ENCODE measurements at places on chromosomes 2 and 18.
A peak's percentile ranks its signal among the peaks of the same experiment; 100 is the strongest.

- DNase-seq: peak; percentile 8
Measured at GRCh38 chr2:102101849-102102635, 40.5 kb upstream of the IL1R1 start.

DNA sequence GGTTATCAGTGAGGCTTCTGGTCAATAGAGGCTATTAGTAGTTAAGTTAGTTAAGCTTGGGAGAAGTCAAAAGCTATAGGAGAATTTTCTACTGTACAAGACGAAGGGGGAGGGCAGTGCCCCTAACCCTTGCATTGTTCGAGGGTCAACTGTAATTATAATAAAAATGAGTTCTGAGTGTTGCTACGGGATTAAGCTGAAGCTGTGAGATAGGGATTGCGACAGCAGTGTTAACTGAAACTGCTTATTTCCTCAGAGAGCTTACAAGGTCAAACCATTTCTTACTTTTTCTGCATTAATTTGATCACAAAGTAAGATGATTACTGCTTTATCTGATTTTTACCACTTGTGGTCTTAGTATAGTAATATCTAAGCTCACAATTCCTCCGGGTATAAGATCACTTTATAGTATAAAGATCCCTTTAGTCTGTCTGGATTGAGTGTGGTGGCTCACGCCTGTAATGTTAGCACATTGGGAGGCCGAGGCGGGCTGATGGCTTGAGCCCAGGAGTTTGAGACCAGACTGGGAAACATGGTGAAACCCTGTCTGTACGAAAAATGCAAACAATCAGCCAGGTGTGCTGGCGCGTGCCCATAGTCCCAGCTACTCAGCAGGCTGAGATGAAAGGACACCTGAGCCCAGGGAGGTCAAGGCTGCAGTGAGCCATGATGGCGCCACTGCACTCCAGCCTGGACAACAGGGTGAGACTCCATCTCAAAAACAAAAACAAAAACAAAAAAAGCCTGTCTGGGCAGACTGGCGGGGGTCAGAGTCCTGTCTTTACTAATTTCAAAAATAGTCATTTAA, 119.5 kb upstream of the TLK1 start:
- DNase-seq: no peak

DNA sequence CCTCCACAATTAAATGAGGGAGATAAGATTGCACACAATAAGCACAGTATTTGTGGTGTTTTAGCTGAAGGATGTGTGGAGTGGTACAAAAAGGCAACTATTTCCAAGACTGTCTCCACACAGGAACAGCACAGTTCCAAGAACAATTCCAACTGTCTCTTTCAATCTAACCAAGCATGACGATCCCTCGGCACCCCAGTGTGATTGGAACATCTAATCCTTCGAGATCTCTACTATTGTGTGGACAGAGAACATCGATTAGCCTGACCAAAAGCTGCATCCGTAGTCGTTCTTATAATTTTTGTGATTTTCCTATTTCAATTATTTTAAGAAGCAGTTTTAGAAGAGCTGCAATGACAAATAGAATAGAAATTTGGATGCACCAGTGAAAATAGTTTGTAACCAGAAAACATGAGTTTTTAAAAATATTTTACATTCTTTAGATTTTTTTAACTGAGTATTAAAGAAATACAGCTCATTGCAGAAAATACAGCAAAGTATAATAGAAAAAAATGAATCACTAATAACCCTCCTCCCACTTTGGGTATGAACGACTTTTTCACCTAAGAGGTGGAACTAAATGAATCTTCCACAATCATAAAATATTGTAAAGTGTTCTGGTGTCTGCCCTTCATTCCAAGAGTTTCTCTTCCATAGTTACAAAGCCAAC, 76.4 kb upstream of the CABLES1 start:
- no peak for DNase-seq

DNA sequence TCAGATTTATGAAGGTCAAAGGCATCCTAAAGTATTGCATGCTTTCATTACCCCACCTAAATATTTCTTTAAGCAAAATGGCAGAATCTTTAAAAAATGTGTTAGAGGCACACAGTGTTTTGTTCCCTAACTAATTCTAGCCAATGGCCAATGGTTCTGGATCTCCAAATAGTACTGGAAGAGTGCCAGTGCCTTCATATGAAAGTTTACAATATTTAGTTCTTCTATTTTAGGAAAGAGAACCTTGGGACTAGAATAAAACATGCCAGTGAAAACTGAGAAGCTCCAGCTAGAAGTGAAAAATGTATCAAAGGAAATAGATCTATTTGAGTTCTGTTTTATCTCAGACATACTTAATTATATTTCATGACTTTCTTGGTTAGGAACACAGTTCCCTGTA, 37.1 kb downstream of the TACR1 start:
- DNase-seq: no peak

- no peak for DNase-seq
Measured at GRCh38 chr2:47079515-47080412, 75.3 kb downstream of the STPG4 start.

- no peak for DNase-seq
Measured at GRCh38 chr18:77096936-77097886, 35.4 kb downstream of the MBP start.

- DNase-seq: peak; percentile 45
Measured at GRCh38 chr2:172710584-172711047, 25.0 kb upstream of the RAPGEF4 start.

DNA sequence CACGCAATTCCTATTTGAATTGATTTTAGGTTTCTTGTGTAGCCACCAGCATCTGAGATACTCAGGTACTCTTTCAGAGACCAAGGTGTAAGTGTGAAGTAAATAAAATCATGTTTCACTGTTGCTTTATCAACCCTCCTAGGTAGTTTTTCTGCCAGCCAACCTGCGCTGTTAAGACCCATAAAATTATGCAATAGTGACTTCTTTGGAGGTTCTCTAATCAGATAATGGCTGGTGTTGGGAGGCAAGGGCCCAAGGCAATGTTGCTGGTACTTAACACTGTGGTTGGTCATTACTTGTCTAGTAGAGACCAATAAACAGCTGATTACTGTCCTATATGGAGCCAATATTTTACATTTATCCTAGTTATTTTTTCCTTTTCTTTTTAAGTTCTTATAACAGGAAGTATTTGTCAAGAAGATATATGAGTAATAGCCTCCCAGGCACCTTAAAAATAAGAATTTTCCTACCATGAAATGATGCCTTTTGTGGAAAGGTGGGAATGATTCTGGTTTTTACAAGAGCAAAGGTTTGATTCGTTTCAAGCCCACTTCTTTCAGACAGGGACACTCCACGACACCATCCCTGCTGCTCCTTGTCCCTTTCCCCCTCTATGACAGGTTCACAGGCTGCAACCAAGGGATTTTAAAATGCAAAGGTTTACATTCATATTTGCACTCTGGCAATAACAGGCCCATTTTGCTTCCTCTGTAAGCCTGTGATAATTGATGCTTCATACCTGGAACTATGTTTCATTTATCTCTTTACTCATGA, 259.3 kb downstream of the MEIS1 start:
- no peak for DNase-seq

DNA sequence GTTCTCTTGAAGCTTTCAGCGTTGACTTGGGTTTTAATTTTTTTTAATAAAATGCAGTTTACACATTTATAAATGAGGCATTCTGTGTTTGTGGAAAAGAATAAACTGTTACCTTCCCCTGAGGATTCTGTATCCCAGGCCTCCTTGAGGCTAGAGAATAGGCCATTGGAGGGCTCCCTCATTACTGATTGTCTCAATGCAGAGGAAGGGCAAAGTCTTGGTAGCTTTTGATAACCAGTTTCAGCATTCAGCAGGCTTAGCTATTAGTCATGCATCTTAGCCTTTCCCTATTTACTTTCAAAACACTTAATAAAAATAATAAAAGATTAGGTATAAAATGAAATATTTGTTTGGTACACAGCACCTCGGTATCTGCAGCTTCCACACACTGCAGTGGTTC, 58.1 kb upstream of the OTX1 start:
- no peak for DNase-seq

DNA sequence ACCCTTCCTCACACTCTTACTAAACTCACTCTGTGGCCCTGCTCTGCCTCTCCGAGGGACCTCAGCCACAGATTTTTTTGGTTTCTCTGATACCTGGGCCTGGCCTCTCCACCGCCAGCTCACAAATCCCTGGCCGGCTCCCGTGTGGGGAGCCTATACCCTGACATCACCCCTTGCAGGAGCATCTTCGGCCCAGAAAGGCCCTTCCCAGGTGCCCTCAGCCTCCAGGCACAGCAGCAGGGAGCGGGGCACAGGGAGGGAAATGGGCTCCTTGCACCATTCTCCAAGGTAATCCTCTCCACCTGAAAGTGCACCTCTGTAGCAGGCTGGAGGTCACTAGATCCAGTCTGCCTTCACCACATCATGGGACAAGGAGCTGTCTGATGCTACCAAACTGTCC, 43.2 kb downstream of the CRACDL start:
- DNase-seq: no peak

GRCh38 chr2:123915380-123915779, 109.7 kb upstream of the CNTNAP5 start:
- DNase-seq: no peak

GRCh38 chr2:120825370-120826259, 89.9 kb downstream of the GLI2 start:
- DNase-seq: no peak

DNA sequence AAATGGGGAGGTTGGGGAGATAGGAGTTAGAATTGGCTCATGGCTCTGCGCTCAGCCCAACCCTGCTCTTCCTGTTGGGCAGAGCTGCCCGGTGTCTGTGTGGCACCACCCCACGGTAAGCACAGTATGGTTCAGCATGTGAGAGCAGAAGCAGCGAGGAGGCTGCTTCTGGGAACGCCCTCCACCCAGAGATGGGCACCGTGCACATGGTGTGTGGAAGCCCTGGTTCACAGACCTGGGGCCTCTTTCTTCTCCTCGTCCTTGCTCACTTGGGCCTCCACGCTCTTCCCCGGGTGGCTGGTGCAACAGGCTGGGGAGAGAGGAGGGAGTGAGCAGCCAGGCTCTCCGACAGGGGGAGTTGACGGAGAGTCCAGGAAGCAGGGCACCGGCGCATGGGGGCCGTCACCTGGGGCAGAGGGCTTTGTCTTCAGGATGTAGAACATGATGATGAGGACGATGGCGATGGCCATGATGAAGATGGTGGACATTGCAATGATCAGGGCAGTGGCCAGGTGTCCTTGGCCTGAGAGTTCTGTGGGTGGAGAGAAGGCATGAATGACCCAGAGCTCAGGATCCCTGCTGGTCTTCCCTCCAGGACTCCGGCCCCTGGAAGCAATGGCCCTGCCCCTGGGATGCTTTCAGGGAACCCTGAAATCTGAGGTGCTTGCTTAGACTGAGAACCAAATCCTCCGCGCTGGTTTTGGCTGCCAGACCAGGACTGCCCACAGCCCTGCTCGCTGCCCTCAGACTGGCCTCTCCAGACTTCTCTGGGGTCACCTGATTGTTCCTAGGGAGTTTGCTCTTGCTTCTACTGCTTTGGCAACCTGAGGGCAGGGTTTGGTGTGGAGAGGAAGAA, 78.3 kb downstream of the EDAR start:
- DNase-seq: no peak

- no peak for DNase-seq
Measured at GRCh38 chr18:58104096-58104495, 60.1 kb downstream of the NEDD4L start.

DNA sequence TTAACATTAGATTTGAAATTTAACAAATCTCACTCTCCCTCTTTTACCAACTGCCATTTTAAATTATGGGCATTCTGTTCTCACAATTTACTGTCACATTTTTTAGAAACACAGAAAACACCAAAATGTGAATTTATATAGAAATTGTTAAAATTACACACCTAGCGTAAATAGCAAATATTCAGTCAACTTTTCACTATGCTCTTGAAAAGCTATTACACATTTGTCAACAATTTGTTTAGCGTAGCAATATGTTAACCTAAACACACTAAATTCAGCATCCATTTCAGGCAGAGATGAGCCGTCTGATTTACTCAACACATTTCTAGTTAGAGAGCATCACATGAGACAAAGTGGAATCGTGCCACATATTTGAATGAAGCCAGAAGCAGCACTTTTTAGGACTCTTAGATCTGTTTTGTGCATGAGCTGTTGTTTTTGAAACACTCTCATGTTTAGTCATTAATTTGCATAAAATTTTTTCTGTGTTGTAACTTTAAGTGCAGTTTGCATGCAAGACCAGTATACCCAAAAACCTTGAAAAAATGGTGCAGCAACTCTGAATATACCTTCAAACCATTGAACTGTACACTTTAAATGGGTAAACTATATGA, 8.2 kb downstream of the TTC32 start:
- DNase-seq: no peak

- DNase-seq: no peak
Measured at GRCh38 chr18:79918615-79919011, 32.8 kb downstream of the SLC66A2 start.

- no peak for DNase-seq
Measured at GRCh38 chr2:218161644-218162043, 5.1 kb downstream of the CXCR1 start.

DNA sequence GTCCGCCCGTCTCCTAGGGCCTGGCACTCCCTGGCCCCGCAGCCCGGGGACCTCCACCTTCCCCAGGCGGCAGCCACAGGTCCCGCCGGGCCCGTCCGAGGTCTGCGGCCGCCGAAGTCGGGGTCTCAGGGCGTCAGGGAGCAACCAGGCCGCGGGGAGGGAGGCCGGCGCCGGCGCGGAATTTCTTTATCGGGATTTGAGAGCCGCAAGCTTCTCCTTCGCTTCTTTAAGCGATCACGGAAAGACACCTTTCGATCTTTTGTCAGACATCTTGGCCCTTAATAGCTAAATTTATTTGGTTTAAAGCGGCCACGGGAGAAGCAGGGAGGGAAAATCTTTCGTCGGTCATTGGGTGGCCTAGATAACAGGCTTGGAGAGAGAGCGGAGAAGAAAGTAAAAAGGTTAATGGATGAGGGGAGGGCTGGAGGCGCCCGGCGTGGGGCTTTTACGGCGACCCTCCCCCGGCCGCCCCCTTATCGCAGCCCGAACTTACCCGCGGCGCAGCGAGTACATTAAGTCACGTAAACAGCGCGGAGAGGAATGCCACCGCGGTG, 4.3 kb upstream of the GATA6 start:
- DNase-seq: no peak

- DNase-seq: no peak
Measured at GRCh38 chr2:42756150-42756775, 7.7 kb downstream of the OXER1 start.

DNA sequence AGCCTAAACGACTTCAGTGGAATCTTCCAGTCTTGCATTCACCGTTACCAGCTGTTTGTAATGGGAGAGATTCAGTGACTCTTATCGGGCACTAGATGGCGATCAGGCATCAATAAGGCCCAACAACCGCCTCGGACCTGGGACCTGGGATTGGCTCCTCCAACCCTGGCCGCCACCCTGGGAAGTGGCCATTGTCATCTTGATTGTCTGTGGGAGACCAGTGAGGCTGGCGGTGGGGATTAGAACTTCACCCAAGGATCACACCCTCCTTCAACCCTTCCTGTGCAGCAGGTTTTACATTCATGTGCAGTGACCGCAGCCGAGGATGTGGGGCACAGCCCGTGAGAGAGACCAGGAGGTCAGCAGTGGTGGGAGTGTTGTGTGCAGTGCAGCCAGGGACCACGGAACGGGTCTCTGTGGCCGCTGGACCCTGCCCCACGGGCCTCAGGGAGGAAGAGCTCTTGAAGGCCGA, 85.3 kb downstream of the SPP2 start:
- DNase-seq: peak; percentile 58

All from NCI-H226 (cell line).